ENCODE measurements at places on chromosomes 7 and 10.

- ATAC-seq: no peak
Measured at GRCh38 chr7:36904802-36905201, 180.5 kb upstream of the AOAH start.

DNA sequence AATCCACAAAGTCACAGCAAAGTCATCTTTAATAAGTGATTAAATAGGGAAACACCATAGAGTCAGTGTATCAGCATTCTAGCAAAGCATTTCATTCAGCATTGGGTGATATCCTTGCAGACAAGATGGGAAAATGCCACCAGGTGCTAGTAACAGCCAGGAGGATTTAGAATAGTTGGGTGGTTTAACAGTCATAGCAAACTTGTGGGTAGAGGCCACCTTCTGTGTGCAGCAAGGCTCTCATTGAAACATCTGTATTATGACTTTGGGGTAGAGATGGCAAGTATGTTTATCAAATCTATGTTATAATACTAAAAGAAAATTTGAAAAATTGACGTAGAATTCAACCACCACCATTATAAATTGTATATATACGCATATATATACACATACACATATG is 26.4 kb upstream of the ADO start:
- peak; percentile 50 for ATAC-seq

- no peak for ATAC-seq
Measured at GRCh38 chr7:90269163-90269562, 24.2 kb downstream of the CFAP69 start.

GRCh38 chr10:47360419-47361040 is 12.4 kb downstream of the RBP3 start:
- no peak for ATAC-seq

DNA sequence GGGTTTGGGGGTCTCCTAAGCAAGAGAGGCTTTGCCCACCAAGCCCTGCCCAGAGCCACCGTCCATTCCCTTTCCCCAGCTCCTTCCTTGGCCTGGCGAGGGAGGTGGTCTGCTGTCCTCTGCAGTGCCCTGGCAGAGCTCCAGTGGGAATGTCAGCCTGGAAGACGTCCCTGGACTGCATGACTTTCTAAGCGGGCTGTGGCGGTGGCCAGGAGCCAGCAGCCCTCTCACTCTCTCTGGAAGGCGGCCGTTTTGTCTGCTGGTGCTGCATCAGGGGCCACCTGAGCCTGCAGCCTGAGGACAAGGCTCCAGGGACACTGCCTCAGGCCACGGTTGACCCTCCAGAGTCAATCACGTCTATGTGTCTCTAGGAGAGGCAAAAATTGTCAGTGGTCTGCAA is 271.0 kb downstream of the SKAP2 start:
- ATAC-seq: no peak

All from activated T-helper 17 cell treated with anti-CD3 and anti-CD28 coated beads, Interleukin-2, amount 50 U/mL, for 72 hours (primary cell).